Activated naive CD8-positive, alpha-beta T cell treated with anti-CD3 and anti-CD28 coated beads for 36 hours (primary cell): ENCODE measurements at places on chromosomes 5 and 9. TPM values are rescaled to one million over a fixed set of nuclear protein-coding genes. Genes with fewer than 3 reads are reported as not detected.

DNA sequence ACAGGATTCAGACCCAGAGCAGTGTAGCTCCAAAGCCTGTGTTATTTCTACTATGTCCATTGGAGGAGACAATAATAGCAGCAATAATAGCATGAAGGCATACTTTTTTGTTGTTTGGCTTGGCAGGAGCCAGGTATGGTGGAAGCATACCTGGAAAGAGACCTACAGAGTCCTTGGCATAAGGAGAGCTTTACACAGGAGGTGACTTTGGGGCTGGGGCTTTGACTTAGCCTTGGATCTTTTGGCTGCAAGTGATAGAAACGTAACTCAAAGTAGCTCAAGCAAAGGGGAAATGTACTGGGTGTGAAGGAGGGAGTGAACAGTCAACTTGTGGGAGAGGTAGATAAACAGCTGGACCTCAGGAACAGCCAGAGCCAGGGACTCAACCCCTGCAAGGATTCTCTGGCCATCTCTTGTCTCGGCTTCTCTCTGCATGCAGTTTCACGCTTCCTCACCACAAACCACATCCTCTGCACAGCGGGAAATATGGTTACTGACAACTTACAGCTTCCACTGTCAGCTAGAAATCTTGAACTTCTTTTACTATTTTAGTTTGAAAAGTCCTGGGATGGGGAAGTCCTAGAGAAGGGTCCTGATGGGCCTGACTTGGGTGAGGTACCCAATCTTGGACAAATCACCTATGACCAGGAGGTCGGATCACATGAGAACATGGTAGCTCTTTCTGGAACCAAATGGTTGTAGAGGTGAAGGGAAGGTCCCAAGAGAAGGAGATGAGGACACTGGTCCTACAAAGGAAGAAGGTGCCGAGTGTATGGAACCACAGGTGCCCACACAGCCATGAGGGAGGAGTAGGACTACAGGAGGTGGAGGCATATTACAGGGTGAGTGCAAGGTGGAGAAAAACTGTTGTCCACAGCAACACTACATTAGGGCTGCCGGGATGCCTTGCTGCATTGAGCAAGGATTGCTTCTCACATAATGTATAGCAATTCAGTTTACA lies 47.0 kb upstream of the TGFBR1 start:
- H3K36me3 ChIP-seq: no peaks in the 10 kb centered on the region
- peaks cover 5% of the 10 kb centered on the region for H3K27me3 ChIP-seq
- peak overlapping the region; percentile 66 for H3K4me3 ChIP-seq
- peak; percentile 77 for DNase-seq
- peaks cover 53% of the 10 kb centered on the region for H3K4me1 ChIP-seq

DNA sequence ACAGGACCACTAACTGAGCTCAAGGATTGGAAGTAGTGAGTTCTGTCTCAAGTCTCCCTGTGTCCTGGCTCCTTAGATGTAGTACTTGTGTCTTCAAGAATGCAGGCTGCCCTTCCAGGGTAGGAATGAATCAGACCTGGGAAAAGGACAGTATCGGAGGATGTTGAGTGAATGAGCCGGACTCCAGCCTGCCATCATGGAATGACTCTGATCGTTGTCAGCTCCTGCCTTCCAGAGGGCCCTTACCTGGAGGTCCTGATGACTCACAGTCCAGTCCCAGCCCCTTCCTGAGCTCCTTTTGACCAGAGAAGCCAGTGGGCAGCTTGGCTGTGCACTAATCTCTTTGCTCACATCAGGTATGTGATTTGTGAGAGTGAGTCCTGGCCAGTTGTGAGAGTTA lies 161.1 kb downstream of the TRPM6 start:
- no peaks in the 10 kb centered on the region for H3K36me3 ChIP-seq
- DNase-seq: no peak
- no peak overlapping the region for H3K4me3 ChIP-seq
- peaks cover 8% of the 10 kb centered on the region for H3K27me3 ChIP-seq
- H3K27ac ChIP-seq: no peak overlapping the region

DNA sequence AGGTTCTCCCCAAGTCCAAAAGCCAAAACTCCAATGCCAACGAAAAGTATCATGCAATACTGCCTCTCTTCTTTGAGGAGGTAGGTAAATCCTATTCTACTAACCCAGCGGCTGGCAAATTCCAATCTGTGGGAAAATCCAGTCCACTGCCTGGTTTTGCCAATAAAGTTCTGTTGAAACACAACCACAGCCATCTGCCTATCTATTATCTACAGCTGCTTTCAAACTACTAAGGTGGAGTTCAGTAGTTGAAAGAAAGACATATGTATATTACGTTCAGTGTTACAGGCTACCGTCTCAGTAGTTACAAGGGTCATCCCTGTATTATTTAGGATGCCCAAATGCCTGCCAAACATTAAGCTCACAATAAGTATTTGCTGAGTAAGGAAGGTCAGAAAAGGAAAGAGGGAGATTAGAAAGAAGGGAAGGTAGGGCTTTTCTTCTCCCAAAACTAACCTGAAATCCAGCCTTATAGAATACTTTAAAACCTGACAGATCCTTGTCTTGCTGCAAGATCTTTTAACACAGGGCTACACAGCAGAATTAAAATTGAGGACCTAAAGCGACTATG lies 16.2 kb downstream of the ARL15 start:
- H3K4me3 ChIP-seq: no peak overlapping the region
- peaks cover 16% of the 10 kb centered on the region for H3K4me1 ChIP-seq
- H3K27ac ChIP-seq: no peak overlapping the region
- H3K27me3 ChIP-seq: no peaks in the 10 kb centered on the region
- H3K36me3 ChIP-seq: peaks cover 2% of the 10 kb centered on the region
- DNase-seq: no peak

DNA sequence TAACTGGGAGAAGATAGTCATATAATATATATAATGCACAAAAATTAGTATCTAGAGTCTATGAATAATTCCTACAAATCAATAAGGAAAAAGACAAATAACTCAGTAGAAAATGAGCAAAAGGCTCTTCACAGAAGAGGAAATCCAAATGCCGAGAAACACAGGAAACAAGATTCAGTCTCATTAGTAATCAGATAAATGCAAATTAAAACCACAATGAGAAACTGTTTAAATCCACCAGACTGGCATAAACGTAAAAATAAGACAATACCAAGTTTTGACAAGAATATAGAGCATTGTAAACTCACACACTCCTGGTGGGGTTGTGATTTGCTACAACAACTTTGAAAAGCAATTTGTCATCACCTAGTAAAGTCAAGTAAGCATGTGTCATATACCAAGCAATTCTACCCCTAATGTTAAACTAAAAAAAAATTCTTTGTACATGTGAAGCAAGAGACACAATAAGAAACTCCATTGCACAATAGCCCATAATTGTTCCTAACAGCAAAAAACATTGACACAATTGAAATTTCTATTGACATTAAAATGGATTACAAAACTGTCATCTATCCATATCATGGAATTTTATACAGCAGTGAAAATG lies 21.0 kb upstream of the UBLCP1 start:
- peaks cover 35% of the 10 kb centered on the region for H3K4me1 ChIP-seq
- H3K27ac ChIP-seq: peak overlapping the region; percentile 12

GRCh38 chr5:159916841-159917761 lies 819 bp downstream of the ADRA1B start:
- DNase-seq: no peak
- H3K27me3 ChIP-seq: peaks cover 63% of the 10 kb centered on the region
- peaks cover 10% of the 10 kb centered on the region for H3K4me1 ChIP-seq
- no peaks in the 10 kb centered on the region for H3K36me3 ChIP-seq

- DNase-seq: no peak
- H3K27ac ChIP-seq: no peak overlapping the region
- H3K4me1 ChIP-seq: no peaks in the 10 kb centered on the region
- H3K36me3 ChIP-seq: no peaks in the 10 kb centered on the region
Measured at GRCh38 chr5:170701334-170701733, 82.2 kb upstream of the GABRP start.

DNA sequence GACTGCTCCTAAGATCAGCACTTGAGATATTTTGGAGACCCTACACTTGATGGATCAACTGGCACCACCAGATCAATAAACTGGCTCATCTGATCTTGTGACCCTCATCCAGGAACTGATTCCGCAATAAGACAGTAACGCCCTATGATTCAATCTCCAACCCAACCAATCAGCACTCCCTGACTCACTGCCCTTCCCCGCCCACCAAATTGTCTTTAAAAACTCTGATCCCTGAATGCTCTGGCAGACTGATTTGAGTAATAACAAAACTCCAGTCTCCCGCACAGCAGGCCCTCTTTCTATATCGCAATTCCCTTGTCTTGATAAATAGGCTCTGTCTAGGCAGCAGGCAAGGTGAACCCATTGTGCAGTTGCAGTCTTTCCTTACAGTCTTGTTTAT lies 677.0 kb downstream of the LRRC70 start:
- no peak overlapping the region for H3K27ac ChIP-seq
- DNase-seq: no peak
- H3K27me3 ChIP-seq: no peaks in the 10 kb centered on the region
- no peaks in the 10 kb centered on the region for H3K36me3 ChIP-seq

DNA sequence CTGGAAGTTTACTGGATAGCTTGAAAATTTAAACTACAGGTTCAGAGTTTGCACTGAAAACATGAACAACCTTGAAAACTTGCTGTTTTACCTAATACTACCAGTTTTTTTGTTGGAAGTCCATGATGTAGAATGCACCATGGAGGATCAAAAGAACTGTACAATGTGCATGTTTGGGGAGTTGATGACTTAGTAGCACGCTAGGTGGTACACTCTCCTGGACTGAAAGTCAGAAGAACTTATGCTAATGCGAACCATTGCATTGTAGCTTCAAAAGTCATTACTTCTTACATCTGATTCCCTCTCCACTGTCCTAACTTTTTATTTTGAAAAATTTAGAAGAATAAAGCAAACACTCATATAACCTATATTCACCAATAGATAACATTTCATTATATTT lies 211.0 kb downstream of the OSTF1 start:
- no peaks in the 10 kb centered on the region for H3K27me3 ChIP-seq
- no peak overlapping the region for H3K27ac ChIP-seq
- DNase-seq: no peak
- no peaks in the 10 kb centered on the region for H3K36me3 ChIP-seq
- no peaks in the 10 kb centered on the region for H3K4me1 ChIP-seq

DNA sequence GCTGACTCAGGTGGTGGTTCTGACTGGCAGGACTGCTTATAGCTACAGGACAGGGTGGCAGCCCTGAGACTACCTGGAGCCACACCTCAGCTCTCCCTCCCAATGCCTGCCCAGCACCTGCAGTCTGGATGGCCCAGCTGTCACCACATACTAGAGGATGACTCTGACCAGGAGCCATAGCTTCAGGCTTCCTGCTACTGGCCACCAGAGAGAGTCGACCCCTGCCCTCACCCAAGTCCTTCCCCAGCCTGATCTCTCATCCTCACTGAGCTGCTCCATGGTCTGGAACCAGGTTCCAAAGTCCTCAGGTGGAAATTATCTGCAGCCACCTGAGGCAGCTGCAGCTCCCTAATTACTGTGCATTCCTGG lies 25.6 kb upstream of the TDRD7 start:
- peaks cover 12% of the 10 kb centered on the region for H3K4me1 ChIP-seq
- no peak overlapping the region for H3K4me3 ChIP-seq
- H3K36me3 ChIP-seq: no peaks in the 10 kb centered on the region

DNA sequence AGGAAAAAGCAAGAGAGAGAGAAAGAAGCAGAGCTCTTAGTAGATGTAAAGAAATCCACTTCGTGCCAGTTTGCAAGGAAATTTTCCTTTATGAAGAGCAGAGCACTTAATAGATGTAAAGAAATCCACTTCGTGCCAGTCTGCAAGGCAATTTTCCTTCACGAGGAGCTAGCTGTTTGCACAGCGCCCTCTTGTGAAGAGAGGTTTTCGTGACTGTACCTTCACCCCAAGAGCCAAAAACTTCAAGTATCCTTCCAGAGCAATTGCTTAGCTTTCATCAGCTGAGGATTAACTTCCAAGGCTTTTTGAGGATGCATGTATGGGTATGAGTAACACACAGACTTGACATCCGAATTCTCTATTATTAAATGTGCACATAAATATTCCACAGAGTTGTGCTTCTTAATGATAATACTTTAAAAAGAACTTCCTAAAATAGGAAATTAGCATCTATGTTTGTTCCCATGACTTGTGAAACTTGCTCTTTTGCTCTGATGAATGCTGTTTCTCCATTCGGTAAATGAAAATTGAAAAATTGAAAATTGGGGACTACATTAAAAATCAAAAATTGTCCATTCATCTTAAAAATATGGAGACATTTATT lies 525.6 kb downstream of the PDE4D start:
- H3K27me3 ChIP-seq: peaks cover 10% of the 10 kb centered on the region
- peak; percentile 29 for DNase-seq
- H3K27ac ChIP-seq: no peak overlapping the region
- H3K4me1 ChIP-seq: peaks cover 4% of the 10 kb centered on the region
- no peaks in the 10 kb centered on the region for H3K36me3 ChIP-seq

DNA sequence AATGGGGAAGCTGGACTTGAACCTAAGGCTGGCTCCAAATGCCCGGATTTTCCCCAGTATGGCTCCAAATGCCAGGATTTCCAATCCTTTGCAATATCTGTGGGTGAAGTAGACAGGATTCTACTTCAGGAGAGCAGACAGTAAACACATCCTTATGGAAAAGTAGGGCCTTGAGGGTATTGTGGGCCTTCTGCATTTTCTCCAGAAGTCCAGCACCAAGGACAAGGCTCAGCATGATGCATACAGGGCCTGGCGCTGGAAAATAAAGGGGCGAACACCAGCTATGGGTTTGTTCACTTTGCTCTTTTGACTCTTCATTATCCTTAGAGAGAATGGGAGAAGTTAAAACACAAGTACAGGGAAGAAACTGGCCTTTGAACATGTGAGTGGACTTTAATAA lies 347.5 kb downstream of the SEMA5A start:
- DNase-seq: no peak
- H3K27me3 ChIP-seq: no peaks in the 10 kb centered on the region
- no peaks in the 10 kb centered on the region for H3K36me3 ChIP-seq
- no peaks in the 10 kb centered on the region for H3K4me1 ChIP-seq
- no peak overlapping the region for H3K27ac ChIP-seq
- H3K4me3 ChIP-seq: no peak overlapping the region

- no peak for DNase-seq
- peak overlapping the region; percentile 73 for H3K4me3 ChIP-seq
- H3K27ac ChIP-seq: peak overlapping the region; percentile 89
- H3K27me3 ChIP-seq: no peaks in the 10 kb centered on the region
- peaks cover 37% of the 10 kb centered on the region for H3K36me3 ChIP-seq
- H3K4me1 ChIP-seq: peaks cover 55% of the 10 kb centered on the region
Measured at GRCh38 chr5:150789450-150789849, 10.9 kb downstream of the SMIM3 start.

The PDE6A gene
- total RNA-seq: not detected

The LTC4S gene
- total RNA-seq: 0.29 TPM
